ENCODE measurements at places on chromosomes 11 and 22. TPM values are rescaled to one million over a fixed set of nuclear protein-coding genes. Genes with fewer than 3 reads are reported as not detected.

The MB gene
- total RNA-seq, result 0.25 TPM

The MMP7 gene
- total RNA-seq, result not detected

The INPPL1 gene
- 29.0 TPM for total RNA-seq

The CERK gene
- total RNA-seq, result 9.6 TPM

The MAPK8IP2 gene
- total RNA-seq, result 0.17 TPM

The DGCR6 gene
- total RNA-seq, result 1.0 TPM

The DERL3 gene
- total RNA-seq, result 4.5 TPM

The SLC22A6 gene
- total RNA-seq, result not detected

The ARHGAP20 gene
- 0.79 TPM for total RNA-seq

The PC gene
- 144 TPM for total RNA-seq

The LINC01488 gene
- total RNA-seq, result 0.05 TPM

The RAPSN gene
- not detected for total RNA-seq

The BSCL2 gene
- 23.0 TPM for total RNA-seq

The OR4D5 gene
- total RNA-seq, result not detected

The ELFN2 gene
- 0.08 TPM for total RNA-seq

The HBB gene
- 3,950 TPM for total RNA-seq

The BRSK2 gene
- 0.17 TPM for total RNA-seq

The DNAJB7 gene
- not detected for total RNA-seq

The MPPED2 gene
- 0.37 TPM for total RNA-seq

The KRTAP5-2 gene
- total RNA-seq, result not detected

The CRKL gene
- 45.5 TPM for total RNA-seq

The ROBO4 gene
- 6.4 TPM for total RNA-seq

The CARD18 gene
- total RNA-seq, result not detected

The OR52I1 gene
- not detected for total RNA-seq

The TMEM121B gene
- 0.09 TPM for total RNA-seq

The CDC42EP2 gene
- 3.4 TPM for total RNA-seq

The TBX10 gene
- not detected for total RNA-seq

The MMP12 gene
- total RNA-seq, result not detected

The CEP164 gene
- total RNA-seq, result 4.9 TPM

The IRAG1 gene
- 4.4 TPM for total RNA-seq

The OR5B21 gene
- not detected for total RNA-seq

The ACRV1 gene
- not detected for total RNA-seq

The RAB3IL1 gene
- 5.0 TPM for total RNA-seq

The PRPF19 gene
- 36.2 TPM for total RNA-seq

The OR6T1 gene
- total RNA-seq, result not detected

The LBHD1 gene
- total RNA-seq, result 4.4 TPM

The NDUFC2 gene
- total RNA-seq, result 86.9 TPM

The ABTB2 gene
- total RNA-seq, result 5.1 TPM

The MUC6 gene
- total RNA-seq, result 0.05 TPM

The LDHAL6A gene
- not detected for total RNA-seq

The ZNF215 gene
- total RNA-seq, result 0.25 TPM

The CAPN5 gene
- total RNA-seq, result 6.5 TPM

The KIF18A gene
- 21.4 TPM for total RNA-seq

The EFCAB6 gene
- total RNA-seq, result 0.14 TPM

The OR8D1 gene
- total RNA-seq, result not detected

The PIH1D2 gene
- 0.25 TPM for total RNA-seq

The SLC5A1 gene
- under 0.01 TPM for total RNA-seq

The TMEM151A gene
- 0.05 TPM for total RNA-seq

The MRE11 gene
- total RNA-seq, result 8.4 TPM

The SYT13 gene
- 0.05 TPM for total RNA-seq
